ENCODE measurements at places on chromosomes 2 and 18.

DNA sequence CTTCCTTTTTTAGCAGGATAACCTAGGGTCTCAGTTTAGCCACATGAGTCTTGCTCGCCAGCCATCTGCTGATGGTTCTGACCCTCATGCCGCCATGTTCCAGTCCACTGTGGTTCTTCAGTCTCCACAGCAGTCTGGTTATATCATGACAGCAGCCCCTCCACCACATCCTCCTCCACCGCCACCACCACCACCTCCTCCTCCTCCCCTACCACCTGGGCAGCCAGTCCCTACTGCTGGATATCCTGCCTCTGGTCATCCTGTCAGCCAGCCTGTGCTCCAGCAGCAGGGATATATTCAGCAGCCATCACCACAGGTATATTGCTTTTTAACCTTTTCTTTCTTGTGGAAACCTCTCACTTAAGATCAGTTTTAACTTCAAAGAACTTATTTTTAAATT lies 89.9 kb upstream of the UBXN4 start:
- no peak for DNase-seq

DNA sequence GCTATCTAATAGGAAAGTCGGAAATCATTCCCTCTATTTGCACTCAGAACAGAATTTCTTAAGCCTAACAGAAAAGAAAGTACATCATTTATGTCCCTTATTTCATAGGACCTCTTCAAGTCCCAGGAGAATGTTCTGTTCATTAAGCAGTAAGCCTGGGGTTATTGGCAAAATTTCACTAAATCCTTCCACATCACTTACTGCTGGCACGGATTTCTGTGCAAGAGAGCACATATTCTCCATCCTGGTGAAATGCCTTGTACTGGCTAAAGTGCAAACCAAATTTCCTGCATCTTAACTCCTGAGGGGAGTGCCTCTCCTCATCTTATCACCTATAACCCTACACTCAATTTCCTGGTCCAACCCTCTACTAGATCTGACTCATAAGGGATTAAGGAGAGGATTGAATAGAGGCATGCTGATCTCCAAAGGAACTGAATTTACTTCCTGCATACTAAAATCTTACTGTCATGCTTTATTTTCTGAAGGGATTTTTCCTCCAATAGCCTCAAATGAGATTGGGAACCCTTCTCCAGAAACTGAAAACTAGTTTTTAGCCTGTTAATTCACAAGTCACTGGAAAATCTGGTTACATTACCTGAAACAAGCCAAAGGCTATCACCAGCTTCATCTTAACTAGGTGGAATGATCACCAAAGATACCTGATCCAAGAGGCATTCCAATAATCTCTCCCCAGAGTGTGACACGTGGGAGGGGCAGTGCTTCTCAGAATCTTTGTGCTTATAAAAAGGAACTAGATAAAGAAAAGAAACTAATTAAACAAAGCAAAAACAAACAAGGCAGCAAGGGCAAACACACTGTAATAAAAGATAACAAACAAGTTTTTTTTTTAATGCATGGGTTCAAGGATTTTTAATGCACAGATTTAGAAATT lies 311.1 kb downstream of the NR4A2 start:
- no peak for DNase-seq

DNA sequence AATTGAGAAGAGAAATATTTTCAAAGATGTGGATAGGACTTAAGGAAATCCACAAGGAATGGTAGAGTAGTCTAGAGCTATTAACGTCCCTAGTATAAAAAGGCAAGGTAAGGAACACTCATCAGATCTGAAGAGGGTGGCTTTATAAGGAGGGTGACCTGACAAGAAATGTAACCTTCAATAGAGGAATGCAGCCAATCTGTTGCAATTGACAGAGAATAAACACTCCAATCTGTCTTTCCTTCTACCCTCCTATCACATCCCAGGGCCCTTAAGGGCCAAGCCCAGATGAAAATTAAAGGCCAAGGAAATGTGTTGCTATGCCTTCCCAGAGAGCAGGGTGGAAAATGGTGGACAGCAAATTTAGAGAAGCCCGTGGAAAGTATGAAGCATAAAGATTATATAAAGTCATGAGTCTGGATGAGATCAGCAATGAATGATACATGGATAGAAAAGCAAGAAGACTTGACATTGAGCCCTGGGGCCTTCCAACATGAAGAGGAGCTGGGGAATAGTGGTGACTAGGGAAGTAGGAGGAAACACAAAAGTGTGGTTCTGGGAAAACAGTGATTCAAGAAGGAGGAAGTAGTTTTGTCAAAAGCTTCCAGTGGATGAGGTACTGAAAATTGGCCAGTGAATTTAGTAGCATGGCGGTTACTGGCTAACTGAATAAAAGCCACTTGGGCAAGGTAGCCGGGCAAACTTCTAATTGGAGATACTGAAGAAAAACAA lies 270.6 kb upstream of the TANK start:
- no peak for DNase-seq

DNA sequence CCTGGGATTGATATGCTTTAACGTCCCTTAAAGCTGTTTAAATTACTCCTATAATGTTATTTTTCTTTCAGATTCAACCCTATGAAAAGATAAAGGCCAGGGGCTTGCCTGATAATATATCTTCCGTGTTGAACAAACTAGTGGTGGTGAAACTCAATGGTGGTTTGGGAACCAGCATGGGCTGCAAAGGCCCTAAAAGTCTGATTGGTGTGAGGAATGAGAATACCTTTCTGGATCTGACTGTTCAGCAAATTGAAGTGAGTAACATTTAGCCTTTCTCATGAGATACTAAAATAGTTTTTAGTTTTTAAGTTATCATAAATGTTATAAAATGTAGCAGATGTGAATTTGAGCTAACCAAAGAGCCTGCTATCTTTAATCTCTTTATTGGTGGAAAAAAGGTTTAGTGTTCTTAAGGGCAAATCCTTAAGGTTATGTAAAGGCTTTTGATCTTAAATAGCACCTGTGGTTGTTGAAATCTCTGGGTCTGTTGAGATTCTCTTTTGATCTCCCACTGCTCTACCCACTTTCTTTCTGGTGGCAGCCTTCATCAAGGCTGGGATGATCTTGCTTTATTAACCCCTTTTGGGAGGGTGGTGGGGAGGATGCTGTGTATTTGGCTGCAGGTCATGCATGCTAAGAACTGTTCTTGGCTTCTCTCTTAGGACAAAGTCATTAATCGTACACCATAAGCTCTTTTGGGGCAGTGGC lies 40.9 kb downstream of the UGP2 start:
- DNase-seq: no peak

DNA sequence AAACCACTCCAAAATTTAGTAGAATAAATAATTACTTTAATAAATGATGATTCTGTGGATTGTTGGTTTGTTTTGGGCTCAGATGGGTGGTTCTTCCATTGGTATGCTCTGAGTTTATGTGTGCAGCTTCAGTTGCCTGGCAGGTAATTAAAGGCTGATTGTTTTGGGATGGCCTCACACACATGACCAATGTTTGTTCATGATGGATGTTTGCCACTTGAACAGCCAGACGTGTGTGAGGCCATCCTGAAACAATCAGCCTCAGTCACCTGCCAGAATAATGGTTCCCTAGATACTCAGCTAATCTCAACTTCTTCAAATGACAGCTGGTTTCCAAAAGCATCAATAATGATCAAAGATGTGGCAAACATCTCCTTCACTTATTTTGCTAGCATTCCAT lies 352.5 kb upstream of the GULP1 start:
- DNase-seq: no peak

- DNase-seq: no peak
These were observed 52.3 kb downstream of the ARHGAP28 start for GRCh38 chr18:6781796-6782195.

DNA sequence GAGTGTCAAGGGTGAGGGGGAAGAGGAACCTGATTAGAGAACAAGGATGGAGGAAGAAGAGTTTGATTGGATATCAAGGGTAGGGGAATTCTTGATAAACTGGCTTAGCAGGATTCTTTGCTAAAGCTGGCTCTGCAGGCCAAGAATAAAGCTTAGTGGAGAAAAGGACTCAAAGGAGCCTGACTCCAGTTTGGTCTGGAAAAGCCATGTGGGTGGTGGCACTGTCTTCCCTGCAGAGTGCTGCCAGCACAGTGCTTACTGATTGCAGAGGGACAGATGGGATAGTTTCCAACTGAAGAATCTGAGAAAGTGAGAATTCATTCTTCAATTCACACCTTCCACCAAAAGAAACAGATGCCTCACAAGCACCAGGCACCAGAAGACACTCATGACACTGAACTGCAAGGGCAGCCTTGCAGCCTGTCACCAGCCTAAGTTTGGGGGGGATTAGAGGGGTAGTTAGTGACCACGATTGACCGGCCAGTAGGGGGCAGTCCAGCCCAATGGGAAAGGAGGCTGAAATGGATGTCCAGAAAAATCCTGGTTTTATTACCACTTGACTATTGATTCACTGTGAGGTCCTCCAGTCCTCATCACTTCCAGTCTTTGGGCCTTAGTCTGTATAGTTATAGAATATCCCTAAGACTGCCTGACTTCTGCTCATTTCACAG lies 334.5 kb downstream of the SMAD2 start:
- peak; percentile 37 for DNase-seq

DNA sequence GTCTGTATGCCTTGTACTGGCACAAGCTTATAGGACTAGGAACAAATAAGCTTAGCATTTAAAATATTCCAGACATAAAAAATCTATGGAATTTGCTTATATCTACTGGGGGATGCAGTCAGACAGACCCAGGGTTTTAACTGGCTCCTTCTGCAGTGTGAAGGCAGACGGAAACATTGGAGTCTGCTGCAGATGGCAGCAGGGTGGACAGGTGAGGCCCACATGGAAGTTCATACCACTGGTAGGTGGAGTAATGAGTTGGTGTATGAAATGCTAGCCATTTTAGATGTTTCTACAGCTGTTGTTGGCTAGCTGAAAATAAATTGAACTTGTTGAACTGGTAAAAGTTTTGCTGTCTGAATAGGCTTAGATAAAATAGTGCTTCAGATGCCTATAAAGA lies 17.7 kb downstream of the SPTBN1 start:
- no peak for DNase-seq

DNA sequence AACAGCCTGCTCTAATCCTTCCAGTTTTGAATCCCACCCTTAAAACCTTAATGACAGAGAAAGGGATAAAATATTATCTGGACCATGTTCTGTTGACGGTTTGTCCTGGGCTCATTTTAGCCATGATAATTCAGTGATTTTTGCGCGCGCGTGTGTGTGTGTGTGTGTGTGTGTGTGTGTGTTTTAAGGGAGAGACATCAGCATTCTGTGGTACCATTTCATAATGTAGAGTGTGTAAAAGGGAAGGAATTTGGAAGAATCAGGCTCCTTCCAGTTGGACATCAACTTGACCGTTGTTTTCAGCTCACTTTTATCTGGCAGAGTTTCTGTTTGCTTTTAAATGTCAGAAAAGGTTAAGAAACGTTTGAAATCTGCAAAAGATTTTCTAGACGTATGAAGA lies 535.5 kb downstream of the TNS1 start:
- DNase-seq: no peak

DNA sequence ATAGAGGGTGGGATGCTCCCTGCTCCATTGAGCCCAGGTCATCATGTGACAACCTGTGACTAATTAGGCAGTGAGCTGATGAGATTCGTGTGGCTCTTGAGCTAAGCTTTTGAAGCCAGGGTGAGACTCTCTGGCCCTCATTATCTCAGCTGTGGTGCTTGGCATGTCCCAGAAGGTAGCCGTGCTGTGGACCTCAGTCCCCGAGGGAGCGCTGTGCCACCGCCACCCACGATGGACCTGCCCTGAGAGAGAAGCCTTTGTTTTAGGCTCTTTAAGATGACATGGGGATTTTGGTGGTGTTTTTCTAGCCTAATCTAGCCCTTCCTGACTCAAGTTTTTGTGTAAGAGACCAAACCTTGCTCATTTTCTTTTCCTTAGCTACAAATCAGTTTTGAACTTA lies 66.4 kb downstream of the NEDD4L start:
- DNase-seq: no peak

GRCh38 chr18:50399582-50399981 lies 24.7 kb downstream of the SKA1 start:
- DNase-seq: no peak

DNA sequence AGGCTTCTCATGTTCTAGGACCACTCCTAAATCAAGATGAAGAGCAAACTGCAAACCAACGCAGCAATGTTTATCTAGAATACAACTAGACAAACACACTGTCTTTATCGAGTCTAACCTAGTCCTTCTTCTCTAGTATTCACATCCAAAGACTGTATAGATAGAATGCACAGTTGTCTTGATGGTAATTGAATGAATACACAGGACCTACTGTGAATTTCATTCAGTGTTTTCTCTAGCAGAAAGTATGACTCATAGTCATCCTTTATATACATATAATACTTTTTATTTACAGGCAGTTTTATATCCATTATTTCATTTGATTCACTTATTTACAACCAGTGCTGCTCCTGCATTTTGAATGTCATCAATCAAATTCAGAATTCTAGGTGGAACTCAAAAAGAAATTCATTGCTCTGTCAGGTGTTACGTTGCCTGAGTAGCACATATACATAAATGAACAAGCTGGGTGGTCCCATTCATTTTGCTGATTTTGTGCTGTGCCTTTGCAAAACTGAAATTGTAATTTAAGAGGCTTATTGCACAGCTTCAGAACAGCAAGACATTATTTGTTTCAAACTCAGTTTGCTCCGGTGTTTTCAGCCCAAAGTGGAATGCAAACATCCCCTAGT lies 374.8 kb downstream of the EPHA4 start:
- no peak for DNase-seq

DNA sequence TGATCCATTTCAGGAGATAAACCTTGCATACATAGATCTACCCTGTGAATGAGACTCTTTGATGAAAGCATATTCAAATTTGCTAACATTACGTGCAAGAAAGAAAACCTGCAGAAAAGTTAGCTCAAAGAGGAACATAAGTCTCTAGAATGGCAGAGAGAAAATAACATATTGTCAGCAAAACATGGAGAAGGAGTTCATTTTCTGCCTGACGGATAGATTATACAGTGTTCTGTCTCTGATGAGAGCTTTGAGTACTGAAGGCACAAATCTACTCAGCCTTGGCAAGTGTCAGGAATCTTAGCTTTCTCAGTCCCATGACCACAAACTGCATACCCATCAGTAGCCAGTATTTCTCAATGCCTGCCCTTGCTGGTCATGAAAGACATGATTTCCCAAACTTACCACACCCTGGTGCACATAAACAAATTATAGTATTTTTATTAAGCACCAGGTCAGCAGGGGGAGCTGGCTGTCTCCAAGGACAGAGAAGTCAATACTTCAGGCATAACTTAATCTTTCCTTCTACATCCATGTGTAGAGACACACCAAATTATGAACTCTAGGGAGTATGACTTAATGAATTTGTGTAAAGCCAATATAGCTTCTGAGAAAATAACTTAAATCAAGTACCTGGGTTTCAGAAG lies 401.2 kb upstream of the SOX11 start:
- no peak for DNase-seq
